Hematopoietic multipotent progenitor cell treated with erythropoietin and hydrocortisone succinate and interleukin-3 and kit ligand, for 17 days (in vitro differentiated cells): ENCODE measurements at places on chromosomes 2 and 18.
A peak's percentile ranks its signal among the peaks of the same experiment; 100 is the strongest.

- DNase-seq, result no peak
These were observed 30.1 kb downstream of the MOCOS start for GRCh38 chr18:36217348-36217747.

- no peak for DNase-seq
These were observed 454.5 kb downstream of the XIRP2 start for GRCh38 chr2:167342769-167343168.

- no peak for DNase-seq
These were observed 15.9 kb downstream of the RTP5 start for GRCh38 chr2:241885291-241885945.

GRCh38 chr18:52812834-52813233 lies 472.8 kb downstream of the DCC start:
- DNase-seq, result no peak

- DNase-seq, result peak; percentile 20
These were observed 127.8 kb downstream of the RBMS1 start for GRCh38 chr2:160365716-160366367.

DNA sequence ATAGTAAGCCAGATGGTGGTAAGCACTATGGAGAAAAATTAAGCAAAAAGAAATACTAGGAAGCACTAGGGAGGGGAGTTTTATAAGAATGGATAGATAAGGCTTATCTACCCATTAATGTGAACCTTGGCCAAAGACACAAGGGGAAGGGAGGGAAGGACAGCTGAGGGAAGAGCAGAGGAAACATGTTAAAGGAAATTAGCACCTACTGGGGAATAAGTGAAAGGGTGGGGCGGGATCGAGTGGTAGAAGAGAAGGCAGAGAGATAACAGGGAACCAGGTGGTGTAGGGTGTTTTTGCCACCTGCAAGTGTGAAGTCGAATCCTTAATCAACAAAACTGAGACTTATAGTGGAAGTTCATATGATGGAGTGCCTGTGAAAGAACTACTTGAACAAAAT lies 1.7 kb downstream of the UNC80 start:
- no peak for DNase-seq

DNA sequence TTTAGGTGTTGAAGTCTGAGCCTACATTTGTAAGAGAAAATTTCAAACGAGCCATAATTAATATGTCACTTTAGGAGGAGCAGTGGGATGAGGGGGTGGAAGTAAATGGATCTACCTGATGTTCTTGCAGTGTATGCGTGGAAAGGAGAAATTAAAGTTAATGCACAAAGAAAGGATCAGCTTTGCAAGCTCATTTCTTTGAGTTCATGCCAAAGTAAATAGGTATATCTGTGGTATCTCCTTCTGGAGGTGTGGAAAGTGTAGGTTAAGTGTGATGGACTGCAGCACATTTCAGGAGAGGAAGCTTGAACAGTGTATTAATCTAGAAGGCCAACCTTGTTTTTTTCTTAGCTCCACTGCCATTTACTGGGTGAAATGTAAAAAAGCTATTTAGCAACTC lies 307.5 kb upstream of the ZEB2 start:
- no peak for DNase-seq

GRCh38 chr2:220064111-220065030 lies 436.9 kb downstream of the SLC4A3 start:
- DNase-seq, result no peak

DNA sequence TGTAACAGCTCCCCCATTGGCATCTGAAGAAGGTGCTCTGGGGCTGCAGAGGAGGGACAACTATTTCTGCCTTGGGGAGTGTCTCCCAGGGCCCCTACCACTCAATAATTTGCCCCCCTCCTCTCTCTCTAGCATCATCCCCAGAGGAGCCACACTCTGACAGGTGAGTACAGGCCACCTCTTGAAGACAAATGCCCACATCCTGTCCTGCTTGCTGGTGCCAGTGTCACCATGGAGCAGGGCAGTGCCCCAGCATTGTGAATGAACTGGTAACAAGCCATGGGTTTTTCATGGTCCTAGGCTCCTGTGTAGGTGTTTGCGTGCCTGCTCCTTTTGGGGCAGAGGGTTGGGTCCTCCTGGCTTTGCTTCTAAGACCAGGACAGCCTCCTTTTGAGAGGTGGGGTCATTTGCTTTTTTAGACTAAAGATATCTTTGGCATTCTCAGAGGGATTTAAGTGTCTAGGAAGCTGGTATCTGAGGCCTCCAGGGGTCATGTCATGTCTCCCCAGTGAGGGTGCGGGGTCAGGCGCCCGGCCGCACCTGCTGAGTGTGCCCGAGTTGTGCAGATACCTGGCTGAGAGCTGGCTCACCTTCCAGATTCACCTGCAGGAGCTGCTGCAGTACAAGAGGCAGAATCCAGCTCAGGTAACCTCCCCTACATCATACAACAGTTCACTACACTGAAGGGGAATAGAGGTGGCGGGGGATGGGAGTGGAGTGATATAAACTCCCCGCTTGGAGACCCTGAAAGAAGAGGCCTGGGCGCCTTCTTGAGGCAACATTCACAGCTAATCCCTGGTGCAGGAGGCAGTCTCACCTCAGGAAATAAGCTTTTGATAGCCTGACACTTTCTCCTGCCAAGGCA lies 1.8 kb downstream of the RETREG2 start:
- no peak for DNase-seq

DNA sequence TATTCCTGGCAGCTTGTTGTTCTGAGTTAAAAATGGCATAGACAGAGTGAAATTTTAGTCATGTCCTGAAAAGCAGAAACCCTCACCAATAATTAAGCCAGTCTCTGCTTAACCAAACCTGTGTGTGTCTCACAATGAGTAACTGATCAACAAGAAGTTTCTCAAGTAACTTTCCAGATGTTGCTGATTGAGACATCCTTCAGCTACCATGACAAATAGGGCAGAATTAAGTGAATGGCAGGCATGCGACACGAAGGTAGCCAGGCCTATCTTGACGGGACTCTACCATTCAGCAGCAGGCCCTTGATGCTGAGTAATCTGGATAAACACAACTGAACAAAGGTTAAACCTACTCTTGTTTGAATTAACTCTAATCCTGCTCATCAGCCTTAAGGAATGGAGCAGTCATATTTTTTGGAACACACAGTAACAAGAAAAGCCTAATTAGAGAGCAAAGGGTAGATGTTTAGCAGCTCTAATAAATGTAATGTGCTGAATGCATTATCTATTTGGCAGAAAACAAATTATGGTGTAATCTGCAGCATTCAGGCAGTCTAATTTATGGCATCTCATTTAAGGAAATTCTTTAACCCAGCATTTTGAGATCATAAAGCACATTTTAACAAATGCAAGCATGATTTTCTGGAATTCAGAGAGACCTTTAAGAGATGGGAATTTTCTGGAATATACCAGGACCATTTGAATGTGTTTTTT lies 159.5 kb upstream of the EPHA4 start:
- DNase-seq, result no peak

DNA sequence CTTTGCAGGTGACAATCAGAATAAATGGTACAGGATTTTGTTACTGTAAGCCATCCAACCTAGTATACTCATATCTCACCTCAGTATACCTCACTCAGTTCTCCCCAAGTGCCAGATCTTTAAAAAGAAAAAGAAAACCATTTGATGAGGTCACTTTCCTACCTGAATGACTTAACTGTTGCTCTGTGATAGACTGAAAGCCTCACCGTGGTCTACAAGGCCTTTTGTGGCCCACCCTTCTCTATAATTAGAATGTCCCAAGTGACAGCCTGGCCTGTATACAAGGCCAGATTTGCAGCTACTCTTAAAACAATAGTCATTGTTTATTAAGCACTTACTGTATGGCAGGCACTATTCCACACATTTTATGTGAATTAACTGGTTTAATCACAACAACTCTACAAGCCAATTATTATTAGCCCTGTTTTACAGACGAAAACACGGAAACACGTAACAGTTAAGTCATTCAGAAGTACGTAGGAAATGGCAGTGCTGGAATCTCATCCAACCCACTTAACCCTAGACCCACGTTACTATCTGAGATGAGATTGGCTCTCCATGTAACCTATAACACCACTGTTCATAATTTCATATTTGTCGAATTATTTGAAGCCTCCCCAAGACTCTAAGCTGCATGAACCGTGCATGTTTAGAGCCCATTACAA lies 28.3 kb downstream of the PKP4 start:
- DNase-seq, result no peak

GRCh38 chr18:80070825-80071224 lies 36.6 kb downstream of the RBFA start:
- DNase-seq, result no peak

DNA sequence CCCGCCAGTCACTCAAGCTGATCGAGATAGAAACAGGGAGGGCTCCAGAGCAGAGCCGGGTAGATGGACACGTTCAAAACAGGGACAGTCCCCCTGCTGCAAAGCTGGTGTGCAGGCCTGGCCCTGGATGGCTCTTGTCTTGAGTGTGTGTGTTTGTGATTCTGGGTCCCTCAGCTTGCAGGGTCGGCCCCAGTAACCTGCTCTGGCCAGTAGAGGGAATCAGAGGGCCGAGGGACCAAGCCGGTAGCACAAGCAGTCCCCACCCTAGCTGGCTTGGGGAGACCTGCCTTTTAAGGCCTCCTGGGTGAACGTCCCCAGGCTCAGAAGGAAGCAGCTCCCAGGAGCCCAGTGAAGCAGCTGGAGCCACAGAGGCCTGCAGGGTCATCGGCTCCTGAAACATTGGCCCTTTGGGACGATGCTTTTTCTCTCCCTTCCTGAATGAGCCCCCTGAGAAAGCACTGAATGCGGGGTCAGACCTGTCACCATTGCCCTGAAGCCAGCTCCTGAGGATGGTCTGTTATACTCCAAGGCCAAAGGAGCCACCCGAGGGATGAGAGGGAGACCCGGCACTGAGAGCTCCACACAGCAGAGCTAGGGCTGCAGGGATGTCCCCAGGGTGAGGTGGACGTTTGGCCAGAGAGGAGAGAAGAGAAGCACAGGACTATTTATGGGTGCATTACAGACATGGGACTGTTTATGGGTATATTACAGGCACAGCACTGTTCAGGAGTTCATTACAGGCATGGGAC lies 15.4 kb upstream of the MLPH start:
- DNase-seq, result no peak

- no peak for DNase-seq
These were observed at the start of gene SMAD2 for GRCh38 chr18:47930199-47930930. Gene SMAD2, minus strand, starts transcription at chr18:47930659. Its CDS starts 33,903 bp downstream, at chr18:47896756.

DNA sequence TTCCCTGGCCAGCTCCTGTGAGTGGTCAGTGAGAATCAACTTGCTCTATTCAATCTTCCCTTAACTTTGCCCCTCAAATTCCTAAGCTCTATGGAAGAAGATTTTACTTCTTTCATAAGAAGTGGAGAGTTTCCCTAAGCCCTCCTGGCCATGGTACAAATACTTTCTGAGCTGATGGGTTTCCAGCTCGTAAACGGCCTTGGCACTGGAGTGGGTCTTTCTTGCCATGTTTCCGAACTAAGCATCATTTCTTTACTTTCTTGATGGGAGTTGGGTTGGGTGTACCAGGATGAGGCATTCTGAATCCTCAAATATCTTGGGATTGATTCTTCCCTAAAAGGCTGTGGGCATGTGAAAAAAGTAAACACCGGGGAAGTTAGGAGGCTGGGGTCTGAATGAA lies 72.5 kb downstream of the ACKR3 start:
- no peak for DNase-seq

DNA sequence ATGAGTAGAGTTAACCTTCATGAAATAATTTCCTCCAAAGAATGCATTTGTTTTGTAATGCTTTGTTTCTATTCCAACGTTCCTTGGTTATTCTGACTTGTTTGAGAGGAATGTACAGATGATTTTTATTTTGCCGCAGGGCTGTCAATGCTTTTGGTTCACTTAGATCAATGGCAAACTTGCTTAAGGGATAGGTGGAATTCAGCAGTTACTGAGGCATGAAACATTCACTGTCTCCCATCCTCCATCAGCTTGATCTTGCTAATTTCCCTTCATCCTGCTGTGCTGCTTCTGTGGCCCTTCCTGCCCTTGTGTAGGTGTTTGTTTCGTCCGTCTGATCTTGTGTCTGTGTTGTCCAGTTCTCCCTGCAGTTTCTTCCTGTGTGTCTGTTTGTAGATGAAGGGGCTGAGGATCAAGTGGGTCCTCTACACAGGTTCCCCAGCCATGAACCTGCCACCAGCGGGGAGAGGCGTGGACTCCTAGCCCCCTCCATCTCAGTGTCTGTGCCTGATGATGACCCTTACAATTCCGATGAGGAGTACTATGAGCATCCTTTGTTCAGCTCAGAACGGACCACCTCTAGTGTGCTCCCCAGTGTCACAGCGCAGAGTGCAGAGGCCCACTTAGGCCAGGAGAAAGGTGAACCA lies 84.2 kb upstream of the UNC80 start:
- no peak for DNase-seq

GRCh38 chr18:50356036-50356945 lies 18.6 kb upstream of the SKA1 start:
- DNase-seq, result no peak

- DNase-seq, result no peak
These were observed 96.7 kb upstream of the RIOK3 start for GRCh38 chr18:23356424-23356823.

DNA sequence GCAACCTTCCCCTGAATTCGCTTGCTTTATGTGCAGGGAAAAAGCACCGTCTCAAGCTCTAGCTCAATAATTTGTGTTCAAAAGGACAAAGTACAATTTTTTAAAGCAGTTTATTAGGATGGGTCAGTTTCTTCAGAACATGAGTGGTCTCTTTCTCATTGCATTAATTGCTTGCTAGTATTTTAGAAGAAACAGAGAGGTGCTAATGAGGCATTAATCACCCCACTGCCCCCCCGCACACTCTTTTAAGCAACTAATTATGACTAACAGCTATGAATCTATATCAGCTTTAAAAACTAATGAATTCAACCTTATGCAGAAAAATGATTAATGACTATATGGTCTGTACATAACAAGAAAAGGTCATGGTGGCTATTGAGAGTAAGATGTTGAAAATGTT lies 262.1 kb upstream of the ST6GAL2 start:
- no peak for DNase-seq

DNA sequence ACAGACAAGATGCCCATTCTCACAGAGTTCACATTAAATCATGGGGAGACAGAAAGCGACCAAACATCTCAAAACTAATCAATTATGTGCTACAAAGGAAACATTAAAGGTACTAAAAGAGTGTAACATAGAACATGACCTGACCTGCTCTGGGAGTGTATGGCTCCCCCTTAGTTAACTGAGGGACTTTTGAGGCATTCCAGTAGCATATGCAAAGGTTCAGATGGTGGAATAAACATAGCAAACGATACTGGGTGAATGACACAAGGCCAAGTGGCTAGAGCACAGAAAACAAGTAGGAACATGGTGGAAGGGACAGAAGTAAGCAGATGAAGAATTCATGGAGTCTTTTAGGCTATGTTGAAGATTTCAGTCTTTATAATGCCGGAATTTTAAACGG lies 11.9 kb downstream of the PPP3R1 start:
- no peak for DNase-seq
